HEK293T (cell line): ENCODE measurements at places on chromosomes 2 and 18.

- DNase-seq: no peak
These were observed 378 bp upstream of the IAH1 start for GRCh38 chr2:9473985-9474360.

- DNase-seq: no peak
These were observed 48.7 kb downstream of the LYPD1 start for GRCh38 chr2:132621131-132621875.

DNA sequence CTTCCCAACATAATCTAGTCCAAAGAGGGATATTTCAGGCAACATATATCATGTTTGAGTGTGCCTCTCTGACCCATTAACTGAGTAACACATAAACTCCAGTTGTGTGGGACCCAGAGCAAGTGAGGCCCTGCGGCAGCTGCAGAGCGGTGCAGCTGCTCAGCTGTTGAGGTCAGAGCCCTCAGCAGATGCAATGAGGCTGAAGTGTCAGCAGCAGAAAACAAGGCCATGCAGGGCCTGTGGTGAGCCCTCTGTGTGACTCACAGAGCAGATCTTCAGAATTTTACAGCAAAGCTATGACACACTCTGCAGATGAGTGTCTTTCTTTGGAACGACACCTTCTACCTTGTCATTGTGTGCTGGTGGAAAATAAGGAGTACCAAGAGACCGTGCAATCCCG lies 168.5 kb downstream of the CBLN2 start:
- DNase-seq: no peak

DNA sequence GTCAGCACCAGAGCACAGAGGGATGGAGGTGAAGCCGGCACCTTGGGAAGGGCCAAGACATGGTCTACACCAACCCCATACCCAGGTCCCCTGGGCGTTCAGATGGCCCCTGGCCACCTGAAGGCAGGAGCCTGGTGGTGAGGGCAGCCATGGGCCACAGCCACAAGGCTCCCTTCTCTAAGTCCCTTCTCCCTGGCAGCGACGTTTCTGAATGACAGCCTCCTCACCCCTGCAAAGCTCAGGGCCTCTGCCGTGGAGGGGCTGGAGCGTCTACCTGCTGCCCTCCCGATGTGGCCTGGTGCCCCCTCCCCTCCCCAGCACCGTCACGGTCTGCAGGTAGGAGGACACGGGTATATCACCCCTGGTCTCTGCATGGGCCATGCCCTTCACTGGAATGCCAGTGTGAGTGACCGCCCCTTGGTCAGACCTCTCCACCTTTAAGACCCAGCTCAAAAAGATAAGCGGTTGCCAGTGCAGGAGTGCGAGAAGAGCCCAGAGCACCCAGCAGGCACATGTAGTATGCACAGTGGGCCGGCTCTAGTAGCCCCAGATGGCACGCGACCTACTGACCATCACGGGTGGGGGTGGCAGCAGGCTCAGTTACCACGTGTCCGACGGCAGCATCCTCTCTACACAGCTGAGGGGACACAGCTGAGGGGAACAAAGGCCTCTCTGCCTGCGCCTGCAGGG lies 46.6 kb downstream of the HS6ST1 start:
- no peak for DNase-seq

GRCh38 chr2:72412214-72412613 lies 264.6 kb upstream of the CYP26B1 start:
- DNase-seq: no peak

DNA sequence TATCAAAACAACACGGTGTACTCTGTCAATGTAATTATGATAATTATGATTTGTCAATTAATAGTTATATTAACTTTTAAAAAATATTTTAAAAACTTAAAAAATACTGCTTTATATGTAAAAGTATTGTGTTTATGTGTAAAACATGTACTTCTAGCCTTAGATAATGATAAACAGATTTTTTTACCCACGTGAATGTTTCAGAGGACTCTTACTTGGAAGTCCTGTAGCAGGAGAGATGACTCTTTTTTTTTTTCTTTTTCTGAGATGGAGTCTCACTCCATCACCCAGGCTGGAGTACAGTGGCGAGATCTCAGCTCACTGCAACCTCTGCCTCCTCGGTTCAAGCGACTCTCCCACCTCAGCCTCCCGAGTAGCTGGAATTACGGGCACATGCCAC lies 6.2 kb upstream of the MTCL1 start:
- DNase-seq: no peak

DNA sequence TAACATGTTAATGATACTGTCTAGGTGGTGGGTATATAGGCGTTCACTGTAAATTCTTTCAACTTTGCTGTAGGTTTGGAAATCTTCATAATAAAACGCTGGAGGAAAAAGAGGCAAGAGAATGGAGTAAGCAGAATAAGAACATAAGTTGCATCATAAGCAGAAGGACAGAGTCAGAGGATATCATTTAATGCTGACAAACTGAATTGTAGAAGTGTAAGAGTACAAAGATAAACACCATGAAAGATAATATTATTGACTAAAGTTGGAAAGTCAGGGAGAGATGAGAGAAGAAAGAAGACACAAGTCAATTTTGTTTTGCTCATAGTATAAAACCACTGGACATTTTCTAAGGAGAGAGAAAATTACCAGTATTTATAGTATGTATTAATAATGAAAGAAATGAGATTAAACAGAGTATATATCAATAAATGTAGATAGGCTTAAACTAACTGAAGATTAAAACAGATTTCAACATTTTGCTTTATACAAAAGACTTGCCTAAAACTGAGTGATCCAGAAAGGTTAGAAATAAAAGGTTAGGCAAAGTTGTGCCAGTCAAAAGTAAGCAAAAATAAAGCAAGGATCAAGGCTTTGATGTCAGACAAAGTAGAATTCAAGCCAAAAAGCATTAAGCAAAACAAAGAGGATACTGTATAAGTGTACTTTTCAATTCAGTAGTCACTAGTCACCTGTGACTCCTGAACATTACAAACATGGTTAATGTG lies 42.4 kb upstream of the VIT start:
- no peak for DNase-seq

DNA sequence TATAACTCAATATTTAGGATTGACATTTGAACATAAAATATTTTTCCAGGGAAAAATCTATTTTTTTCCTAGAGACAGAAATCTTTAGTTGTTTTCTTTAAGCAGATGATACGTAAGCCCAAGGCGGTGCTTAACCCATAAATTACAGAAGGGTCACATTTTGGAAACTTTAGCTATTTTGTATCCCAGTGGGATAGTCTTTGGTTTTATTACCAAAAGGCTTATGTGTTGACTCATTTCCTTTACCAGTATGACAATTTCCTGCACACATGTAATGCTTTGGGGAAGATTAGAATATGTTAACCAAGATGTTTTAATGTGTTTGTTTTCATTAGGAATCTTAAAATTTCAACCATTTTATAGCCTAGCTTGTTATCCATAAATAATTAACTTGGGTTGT lies 24.8 kb downstream of the DYNC1I2 start:
- DNase-seq: peak; percentile 9

GRCh38 chr18:60003610-60004185 lies 103.9 kb downstream of the PMAIP1 start:
- no peak for DNase-seq

DNA sequence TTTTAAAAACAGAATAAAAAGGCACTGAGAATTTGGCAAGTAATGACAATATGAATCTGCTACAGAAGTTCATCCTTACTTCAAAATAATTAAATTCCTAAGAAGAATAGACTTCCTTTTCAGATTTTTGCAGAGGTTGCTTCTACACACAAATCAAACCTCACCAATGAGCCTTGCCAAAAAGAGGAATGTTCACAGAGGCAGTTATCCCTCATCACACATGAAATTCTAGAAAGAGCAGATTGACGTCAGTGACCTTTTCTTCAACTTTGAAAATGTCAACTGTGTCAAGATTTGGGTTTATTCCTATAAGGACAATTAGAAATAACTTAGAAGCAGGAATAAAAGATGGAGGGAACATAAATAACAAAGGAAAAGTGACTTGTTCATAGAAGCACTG lies 64.6 kb downstream of the MBD2 start:
- no peak for DNase-seq

DNA sequence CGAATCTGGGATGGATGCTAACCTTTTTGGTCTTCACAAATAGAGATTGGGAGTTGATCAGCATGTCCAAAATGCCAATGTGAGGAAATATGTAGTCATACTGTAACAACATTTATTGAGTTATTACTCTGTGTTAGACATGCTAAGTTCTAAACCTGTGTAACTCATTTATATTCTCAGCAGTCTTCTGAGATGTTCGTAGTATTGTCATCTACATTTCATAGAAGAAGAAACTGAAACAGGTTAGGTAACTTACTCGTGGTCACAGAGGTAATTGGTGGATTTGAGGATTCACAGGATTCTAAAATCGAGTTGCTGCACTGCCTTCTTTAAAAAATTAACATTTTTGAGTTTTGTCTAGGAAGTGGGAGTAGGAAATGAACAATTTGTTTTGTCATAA lies 162.1 kb downstream of the UBE2E3 start:
- no peak for DNase-seq

DNA sequence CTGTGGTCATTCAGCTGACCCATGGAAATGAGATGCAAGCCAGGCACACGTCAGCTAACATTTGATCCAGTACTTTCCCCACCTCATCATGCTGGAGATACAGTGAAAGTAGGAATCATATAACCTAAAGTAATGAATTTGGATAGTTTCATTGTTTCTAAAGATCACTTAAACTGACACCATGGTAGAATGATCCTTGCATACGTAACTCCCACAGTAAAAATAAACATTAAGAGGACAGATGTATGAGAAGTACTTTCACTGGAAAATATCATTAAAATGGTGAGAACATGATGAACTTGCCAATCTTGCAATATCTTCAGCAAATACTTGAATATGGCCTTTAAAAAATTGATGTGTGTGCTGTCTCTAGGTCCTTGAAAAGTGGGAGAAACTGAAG lies 85.4 kb downstream of the MAIP1 start:
- DNase-seq: no peak

- no peak for DNase-seq
These were observed 200.2 kb upstream of the DDX18 start for GRCh38 chr2:117614296-117614695.

DNA sequence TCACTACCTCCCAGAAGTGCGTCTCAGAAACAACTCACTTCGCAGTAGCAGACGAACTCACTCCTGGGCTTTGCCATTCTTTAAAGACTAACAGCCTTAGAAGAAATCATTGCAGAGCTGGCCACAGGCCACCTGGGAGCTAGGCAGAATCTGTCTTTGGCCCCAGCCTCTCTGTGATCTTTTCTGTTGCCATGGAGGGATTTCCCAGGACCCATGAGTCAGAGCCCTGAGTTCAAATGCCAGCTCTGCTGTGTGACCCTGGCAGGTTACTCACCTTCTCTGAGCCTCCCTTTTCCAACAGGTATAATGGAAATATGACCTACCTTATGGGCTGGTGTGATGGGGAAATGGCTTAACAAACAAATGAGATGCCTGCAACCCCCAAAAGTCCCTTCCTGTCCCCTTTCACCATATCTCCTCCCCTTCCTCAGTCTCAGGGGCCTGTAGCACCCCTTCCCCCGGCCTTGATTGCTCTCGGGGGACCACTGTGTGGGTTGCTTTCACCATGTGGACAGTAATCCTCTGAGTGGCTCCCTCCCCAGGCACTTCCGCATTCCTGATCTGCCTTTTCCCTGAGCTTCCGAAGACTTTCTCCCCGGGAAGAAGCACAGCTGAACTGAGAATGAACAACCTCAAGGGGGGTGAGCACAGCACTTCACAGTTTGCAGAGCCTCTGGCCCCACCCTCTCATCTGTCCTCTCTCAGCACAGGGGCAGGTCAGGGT lies 34.0 kb upstream of the SLC66A3 start:
- no peak for DNase-seq

- no peak for DNase-seq
These were observed 2.9 kb downstream of the CAD start for GRCh38 chr2:27220091-27220490.

DNA sequence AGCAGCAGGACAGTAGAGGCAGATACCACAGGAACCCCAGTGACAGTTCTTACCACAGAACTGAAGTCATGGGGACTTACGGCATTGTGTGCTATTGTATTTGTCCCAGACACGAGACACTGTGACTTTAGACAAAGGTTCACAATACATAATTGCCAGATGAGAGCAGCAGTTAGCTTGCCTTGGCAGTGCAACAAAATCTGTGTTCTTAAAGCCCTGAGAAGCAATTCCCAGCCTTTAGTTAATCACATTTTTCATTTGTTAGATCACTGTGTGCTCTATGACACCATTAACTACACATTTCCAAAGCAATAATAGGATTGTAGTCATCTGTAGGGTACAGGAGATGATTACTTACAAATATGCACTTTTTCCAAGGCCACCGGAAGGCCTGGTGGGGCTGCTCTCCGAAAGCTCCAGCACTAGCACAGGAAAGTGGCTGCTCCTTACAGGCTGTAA lies 97.5 kb upstream of the LDLRAD4 start:
- DNase-seq: no peak

- DNase-seq: no peak
These were observed 3.7 kb downstream of the CACNB4 start for GRCh38 chr2:152095146-152095545.

GRCh38 chr2:228624733-228625132 lies 443.2 kb upstream of the SPHKAP start:
- DNase-seq: no peak

- no peak for DNase-seq
These were observed 26.9 kb downstream of the MEMO1 start for GRCh38 chr2:31983762-31984467.

- no peak for DNase-seq
These were observed 104.5 kb upstream of the TAF1B start for GRCh38 chr2:9738535-9739496.

GRCh38 chr2:219251656-219252055 lies 1.4 kb upstream of the TUBA4B start:
- no peak for DNase-seq

DNA sequence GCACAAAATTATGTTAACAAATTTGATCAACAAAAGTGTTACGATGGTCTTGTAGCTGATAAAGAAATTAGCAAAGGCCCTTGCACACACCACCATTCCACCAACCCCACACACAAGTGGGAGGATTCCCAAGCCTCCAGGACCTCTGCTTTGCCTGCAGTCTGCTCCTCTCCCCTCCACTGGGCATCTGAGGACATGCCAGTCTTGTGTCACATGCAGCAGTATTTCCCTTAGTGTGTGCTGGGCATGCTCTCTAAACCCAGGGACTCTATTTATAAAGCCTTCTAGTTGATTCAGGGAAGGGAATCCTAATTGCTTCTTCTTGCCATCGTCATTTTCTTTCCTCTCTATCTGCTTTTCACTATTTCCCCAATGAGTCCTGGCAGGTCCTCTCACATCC lies 53.3 kb downstream of the KCTD18 start:
- no peak for DNase-seq

DNA sequence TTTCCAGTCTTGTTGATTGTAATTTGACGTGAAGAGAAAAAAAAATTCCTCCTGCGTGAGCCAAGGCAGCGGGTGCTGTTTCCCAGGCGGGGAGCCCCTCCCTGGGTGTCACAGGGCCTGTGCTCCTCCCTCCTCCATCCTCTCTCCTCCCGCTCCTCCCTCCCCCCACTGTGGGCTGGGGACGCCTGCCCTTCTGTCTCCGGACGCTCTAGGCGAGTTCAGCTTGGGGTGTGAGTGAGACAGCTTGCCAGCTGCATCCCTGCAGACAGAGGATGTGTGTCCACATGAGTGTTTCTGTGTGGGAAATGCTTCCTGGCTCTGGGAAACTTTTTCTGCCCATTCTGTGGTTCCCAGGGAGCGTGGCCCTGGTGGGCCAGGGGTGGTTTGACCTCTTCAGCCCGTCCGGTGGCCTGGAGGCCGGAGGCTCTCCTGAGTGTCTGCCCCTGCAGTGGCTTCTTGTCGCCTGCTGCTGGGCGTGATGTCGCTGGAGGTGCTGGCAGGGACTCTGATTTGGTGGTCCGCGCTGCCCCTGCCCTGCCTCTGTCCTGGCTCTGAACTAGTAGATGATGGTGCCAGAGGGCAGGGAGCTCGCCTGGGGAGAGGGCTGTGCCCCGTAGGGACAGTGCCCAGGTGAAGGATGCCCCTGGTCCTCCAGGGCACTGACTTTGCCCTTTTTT lies 96.4 kb downstream of the USP40 start:
- no peak for DNase-seq
